ENCODE measurements at places on chromosomes 1 and 21.

GRCh38 chr1:201646411-201647022 is 107.6 kb downstream of the NAV1 start:
- DNase-seq, result no peak

GRCh38 chr21:41610042-41610839 is 102.3 kb upstream of the TMPRSS2 start:
- DNase-seq, result peak; percentile 51

DNA sequence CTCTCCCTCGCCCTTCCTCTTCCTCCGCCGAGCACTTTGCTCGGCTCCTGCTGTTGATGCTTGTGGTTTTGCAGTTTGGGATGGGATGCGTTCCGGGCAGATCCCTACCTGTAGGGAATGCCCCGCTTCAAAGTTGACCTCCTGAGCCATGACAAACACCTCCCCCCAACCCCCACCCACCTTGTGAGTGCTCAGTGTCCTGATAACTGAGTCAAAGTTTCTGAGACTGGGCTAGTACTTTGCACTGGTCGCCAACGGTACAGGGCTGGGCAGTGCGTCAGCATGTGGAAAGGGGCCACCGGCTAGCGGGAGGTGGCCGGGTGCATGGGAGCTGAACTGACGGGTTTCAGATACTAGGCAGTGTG is 771 bp downstream of the RABGAP1L start:
- DNase-seq, result peak; percentile 35

DNA sequence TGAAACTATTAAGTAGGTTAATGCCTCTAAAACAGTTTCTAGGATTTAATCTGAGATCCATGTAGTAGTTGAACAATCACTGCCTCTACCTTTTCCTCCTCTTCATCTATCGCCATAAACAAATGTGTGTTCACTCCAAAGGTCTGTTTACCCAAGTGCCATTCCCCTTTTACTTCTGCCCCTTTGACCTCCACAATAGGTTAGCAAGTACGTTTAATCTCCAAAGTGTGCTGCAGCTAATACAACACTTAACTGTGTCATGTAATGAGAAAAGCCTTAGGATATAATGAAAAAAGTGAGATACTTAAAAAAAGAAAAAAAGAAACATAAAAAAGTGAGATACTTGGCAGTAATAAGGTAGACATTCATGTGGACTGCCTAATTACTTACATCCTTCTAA is 28.2 kb downstream of the GPBP1L1 start:
- no peak for DNase-seq

DNA sequence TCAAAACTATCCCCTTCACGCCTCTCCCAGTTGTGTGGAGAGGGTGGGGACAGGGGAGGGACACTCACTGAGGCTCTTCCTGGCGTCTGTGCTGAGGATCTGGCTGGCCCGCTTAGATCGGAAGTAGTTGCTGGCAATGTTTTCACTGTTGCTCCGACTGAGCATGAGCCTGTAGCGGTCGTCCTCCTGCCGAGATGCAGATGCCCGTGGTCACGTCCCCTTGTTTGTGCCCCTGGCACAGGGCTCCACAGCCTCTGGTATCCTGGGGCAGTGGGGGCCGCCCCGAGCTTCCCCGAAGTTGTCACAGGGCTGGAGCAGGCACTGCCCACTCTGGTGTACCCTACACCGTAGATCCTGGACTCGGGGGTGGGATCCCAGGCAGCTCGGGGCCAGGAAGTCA is 5.0 kb upstream of the DDOST start:
- no peak for DNase-seq

DNA sequence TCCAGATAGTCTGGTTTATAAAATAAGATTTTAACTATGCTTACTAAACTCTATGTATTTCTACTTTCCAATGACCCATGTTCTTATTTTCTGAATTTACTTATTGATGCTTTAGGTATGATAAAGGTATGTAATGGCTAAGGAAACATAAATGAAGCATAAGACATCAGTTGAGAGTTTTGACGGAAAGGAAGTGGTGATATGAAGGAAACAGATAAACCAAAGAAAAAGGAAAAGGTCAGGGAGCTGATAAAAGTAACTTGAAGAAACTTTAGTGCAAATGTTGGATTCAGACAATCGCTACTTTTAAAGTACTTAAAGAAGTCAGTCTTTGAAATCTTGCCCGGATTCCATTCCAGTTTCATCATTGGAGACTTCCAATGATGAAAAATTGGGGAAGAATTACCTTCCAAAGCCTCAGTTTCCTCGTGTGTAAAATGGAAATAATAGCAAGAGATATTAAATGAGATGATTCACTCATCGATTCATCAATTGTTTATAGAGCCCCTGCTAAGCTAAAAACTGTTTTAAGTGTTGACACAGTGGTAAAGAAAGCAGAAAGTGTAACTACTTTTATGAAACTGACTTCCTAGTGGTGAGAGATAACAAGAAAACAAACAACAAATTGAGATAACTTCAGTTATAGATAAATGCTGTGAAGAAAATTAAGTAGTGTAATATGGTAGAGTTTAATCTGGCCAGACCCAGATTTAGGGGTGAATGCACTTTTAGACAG is 10.6 kb downstream of the PTPRC start:
- no peak for DNase-seq

GRCh38 chr1:203968761-203969160 is 104.2 kb upstream of the SOX13 start:
- no peak for DNase-seq

GRCh38 chr1:100799954-100800612 is 80.5 kb downstream of the VCAM1 start:
- no peak for DNase-seq

GRCh38 chr1:93031711-93032110 is 47.4 kb upstream of the MTF2 start:
- no peak for DNase-seq

- DNase-seq, result no peak
These were observed 51.7 kb downstream of the COL24A1 start for GRCh38 chr1:86104606-86105532.

DNA sequence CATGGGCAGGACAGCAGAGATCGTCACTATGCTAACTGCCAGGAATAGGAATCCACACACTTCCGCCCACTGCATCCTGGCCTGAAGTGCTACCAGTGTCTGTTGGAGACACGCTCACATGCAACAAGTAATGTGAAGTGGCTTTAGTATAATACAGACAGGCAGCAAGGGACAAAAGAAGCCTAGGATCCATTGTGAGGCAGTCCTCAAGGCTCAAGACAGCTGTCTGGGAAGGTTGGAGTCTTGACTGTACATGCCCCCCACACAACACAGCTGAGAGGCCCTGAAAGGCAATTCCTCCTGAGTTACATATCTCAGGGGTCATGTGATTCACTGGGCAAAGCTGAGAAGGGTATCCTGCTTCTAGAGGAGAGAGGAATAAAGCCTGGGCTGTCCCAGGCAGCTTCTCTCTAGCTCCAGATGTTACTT is 39.9 kb upstream of the CD1D start:
- DNase-seq, result no peak

DNA sequence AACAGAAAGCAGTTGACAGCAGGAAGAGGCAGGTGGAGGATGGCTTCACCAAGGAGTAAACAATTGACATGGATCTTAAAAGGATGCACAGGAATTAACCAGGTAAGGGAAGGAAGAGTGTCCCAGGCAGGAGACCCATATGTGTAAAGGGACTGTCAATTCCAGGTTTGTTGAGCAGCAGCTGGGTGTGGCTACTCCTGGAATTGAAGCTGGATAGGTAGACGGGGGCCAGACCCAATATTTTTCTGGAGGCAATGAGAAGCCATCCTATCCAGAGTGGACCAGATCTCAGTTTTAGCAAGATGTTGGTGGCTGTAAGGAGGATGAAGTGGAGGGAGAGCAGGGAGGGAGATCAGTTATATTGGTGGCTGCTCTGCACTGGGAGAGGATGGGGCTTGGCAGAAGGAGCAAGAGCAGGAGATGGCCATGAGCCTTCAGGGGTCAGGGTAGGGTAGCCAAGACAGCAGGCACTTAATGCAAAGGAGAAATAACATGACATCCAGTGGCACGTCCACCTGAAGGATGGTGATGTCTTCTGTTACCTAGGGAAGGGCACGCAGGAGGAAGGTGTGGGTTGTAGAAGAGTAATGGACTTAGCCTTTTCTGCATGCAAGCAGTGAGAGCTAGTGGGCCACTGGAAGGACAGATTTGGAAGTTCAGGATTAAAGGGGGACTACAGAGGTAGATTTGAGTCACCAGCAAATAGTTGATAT is 146.7 kb upstream of the HMGB4 start:
- DNase-seq, result no peak

GRCh38 chr1:25971066-25971810 is 26.6 kb downstream of the PAFAH2 start:
- DNase-seq, result peak; percentile 32

DNA sequence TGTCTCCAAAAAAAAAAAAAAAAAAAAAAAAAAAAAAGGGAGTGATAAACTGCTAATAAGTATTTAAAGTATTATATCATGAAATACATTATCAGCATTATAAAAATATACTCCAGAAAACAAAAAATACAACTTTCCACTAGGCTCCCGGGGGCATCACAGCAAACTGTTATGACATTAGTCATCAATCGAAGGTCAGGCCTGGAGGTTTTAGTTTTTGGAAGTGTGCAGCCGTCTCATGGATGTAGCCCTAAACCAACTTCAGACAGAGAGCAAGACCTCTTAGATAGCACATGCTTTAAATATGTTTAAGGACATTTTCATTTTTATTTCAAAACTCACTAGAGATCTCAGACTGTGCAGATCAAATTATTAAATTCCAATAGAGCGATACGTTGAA is 106.3 kb downstream of the RERE start:
- no peak for DNase-seq

- DNase-seq, result no peak
These were observed 101.6 kb downstream of the TLR5 start for GRCh38 chr1:223041481-223041880.

DNA sequence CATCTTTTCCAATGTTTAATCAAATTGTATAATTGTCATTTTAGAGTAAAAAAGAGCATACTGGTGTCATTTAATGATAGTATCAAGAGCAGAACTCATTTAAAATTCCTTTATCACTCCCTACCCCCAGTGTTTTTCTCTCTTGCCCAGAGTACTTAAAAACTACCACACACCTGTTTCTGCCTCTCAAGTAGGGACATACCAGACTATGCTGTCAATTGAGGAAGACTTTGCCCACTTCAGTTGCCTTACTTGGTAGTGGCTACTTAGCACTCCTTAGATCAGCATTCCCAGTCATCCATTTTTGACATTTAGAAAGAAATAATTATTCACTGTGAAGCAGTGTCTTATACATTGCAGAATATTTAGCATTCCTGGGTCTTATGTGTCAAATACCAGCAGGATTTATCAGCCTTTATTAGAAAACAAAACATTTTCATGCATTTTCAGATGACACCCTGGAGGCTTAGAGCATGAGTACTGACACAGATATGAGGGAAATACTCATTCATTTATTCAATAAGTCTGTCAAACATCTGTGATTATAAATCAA is 127.5 kb upstream of the RGS1 start:
- DNase-seq, result no peak

DNA sequence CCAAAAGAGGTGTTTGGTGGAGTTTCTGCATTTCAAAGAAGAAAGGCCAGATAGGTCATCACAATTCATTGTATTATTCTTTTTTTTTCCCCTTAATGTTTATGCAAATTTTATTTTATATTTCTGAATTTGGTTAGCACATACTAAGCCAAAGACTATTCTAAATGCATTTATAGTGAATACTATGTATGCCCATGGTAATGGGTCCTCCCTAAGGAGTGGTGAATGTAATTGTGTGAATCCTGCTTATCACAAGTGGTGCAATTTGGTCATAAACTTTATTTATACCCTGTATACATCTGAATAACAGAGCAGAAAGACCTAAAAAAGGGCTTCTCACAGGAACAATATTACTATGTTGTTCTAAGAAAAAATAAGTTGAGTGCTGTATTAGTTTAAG is 99.1 kb downstream of the CD247 start:
- DNase-seq, result no peak

DNA sequence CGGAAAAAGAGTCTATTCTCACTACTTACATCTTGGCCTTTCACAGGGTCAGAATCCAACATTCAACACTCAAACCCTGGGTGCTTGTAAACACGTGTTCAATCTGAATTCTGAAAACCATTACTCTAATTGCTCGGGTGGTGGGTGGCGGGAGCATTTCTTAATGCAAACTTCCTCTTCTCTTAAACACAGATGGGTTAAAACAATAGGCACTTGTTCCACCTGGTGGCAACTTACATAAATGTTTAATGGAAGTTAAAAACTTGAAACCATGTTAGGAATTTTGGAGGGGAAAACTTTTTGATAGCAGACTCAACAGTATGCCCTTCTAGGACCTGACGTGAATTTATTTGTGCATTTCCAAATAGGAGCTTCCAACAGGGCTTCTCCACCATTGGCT is 23.4 kb upstream of the TDRD10 start:
- DNase-seq, result peak; percentile 44

- no peak for DNase-seq
These were observed 440.3 kb upstream of the B3GALT2 start for GRCh38 chr1:193626695-193627094.

- no peak for DNase-seq
These were observed 68.8 kb downstream of the JMJD4 start for GRCh38 chr1:227666286-227666685.

GRCh38 chr1:56216218-56216617 is 363.1 kb downstream of the PLPP3 start:
- DNase-seq, result no peak

DNA sequence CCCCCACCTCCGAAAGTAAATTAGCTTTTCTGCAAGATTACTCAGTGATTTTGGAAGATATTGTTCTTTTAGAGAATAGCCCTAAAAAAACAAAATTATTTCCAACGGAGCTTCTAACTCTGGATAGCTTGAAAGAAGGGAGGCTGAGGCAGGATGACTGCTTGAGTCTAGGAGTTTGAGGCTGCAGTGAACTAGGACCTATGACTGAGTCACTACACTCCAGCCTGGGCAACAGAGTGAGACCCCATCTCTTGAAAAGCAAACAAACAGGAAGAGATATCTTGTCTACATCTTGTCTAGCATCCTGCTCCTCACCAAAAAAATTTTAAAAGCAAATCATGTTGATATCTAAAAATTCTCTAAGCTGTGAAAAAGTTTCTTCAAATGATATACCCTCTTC is 42.2 kb upstream of the CPLANE2 start:
- no peak for DNase-seq

- DNase-seq, result no peak
These were observed 19.6 kb upstream of the CBR3 start for GRCh38 chr21:36115138-36115730.

GRCh38 chr1:27864264-27864895 is 8.0 kb upstream of the THEMIS2 start:
- DNase-seq, result peak; percentile 58

- DNase-seq, result no peak
These were observed 37.2 kb downstream of the ADCY10 start for GRCh38 chr1:167876597-167877175.

- DNase-seq, result no peak
These were observed 23.2 kb downstream of the HIVEP3 start for GRCh38 chr1:41895552-41895951.

DNA sequence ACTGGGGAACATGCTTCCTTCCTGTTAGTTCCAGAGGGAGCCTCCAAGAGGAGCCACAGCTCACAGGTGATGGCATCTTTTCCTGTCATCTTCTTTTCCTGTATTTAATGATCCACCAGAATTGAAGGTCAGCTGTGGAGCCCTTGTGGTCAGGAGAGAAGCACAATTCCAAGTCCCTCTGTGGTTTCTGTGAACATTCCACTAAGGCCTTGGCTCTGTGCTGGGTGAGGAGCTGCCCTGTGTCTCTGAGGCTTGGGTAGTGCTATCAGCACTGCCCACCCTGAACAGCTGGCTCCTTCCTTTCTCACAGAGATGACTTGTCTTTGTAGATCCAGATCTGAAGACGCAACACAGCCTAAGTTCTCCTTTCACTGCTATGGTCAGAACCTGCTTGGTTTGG is 141.9 kb upstream of the MAP1LC3C start:
- no peak for DNase-seq

Measured in activated CD4-positive, alpha-beta T cell treated with anti-CD3 and anti-CD28 coated beads for 48 hours (primary cell).